T-cell (primary cell): ENCODE measurements at places on chromosomes 12 and 14.
A peak's percentile ranks its signal among the peaks of the same experiment; 100 is the strongest.

GRCh38 chr12:112112409-112113133 is 4.0 kb upstream of the NAA25 start:
- DNase-seq, result no peak

DNA sequence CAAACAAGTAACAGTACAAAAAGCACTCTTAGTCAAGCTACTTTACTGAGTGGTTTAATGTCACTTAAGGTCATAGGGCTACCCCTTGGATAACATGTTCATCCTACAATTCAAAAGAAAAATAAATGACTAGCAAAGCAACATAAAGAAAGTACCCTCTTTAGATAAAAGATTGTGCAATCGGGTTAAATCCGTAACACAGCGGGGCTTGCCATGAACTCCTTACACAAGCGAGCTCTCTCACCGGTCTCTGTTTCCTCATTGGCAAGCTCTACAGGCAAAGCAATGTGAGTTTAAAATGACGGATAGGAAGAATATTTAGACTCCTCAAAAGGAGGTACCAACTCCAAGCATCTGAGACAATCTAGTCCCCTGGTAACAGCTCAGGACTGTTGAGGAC is 140.6 kb downstream of the EGLN3 start:
- DNase-seq, result no peak

DNA sequence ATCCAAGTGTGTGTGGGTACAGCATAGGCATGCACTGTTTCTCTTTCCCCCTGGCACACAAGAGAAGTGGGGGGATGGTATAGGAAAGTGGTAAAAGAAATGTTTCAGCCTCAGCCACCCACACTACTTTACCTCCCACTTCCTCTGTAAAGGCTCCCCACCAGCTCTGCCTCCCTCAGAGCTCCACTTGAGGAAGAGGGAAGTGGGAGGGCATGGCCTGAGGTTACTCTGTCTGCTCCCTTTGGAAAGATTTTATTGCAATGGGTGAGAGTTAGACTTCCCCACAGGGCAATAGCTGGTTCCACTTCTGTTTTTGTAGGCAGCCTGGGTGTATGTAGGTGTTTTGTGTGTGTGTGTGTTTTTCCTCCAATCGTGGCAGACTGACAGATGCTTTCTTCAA is 145.3 kb downstream of the SSPN start:
- DNase-seq, result no peak

DNA sequence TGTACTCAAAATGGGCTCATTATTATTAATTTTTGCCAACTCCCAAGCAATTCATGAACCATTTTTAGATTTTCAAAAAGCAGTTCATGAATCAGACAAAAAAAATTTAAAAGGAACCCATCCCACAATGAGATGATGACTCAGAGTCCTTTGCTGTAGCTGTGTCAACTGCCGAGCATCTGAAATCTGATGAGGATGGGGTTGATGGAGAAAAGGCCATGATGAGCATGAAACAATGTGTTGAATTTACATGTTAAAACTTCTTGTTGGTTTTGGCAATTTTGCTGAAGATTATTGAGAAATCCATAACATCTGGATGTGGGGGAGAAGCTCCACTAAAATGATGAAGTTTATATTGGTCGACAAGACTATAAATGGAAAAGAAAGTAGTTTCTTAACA is 378.0 kb downstream of the FOXG1 start:
- DNase-seq, result no peak

DNA sequence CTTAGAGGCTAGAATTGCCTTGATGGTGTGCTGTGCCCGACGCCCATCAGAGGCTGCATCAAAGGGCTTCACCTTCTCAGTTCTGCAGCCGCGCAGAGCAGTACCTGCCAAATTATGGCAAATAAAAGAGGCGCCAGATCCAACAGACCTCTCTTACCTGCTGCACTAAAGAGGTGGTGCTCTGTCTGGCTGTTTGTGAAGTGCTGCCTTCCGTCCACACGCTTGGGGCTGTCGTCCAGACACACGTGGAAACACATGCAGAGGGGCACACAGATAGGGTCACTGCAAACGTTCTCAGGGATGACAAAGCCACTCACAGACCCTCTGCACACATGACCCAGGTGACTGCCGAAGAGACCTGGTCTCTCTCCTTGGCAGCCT is 617.5 kb downstream of the VRK1 start:
- no peak for DNase-seq

GRCh38 chr14:68232300-68233055 is 412.9 kb downstream of the RAD51B start:
- DNase-seq, result no peak

- DNase-seq, result no peak
Observed at GRCh38 chr12:59980476-59980875, 384.6 kb downstream of the SLC16A7 start.

GRCh38 chr12:29220632-29221336 is 71.7 kb downstream of the FAR2 start:
- DNase-seq, result no peak

DNA sequence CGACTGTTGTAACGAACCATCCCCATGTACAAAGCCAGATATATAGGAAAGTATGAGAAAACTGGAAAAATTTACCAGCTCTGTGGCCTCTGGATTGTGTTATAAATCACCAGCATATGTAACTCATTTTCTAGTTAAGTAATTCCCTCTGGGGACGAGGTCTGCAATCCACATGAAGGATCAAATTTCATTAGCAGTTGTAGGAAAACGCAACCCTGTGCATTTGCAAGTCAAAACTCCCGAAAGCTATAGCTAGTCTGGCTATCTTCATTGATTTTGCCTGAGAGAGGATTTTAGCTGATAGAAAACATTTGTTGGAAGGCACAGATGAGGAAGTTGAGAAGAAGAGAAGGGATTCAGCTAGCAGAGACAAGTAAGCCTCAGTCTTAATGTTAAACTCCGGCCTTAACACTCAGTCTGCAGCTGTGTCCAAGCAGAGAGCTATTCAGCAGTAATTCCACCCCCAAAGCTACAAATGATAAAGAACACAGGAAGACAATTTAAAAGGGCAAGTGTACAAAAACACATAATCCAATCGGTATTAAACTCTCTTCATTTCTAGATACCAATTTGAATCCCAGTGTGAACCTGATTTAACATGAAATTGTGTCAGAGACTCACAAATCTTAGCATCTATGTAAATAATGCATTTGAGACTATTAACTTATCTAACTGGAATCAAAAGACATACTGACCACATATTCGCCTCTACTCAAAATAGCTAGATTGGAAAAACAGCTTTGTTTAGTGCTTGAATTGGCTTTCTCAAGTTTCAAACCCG is 54.2 kb upstream of the CERS5 start:
- no peak for DNase-seq

DNA sequence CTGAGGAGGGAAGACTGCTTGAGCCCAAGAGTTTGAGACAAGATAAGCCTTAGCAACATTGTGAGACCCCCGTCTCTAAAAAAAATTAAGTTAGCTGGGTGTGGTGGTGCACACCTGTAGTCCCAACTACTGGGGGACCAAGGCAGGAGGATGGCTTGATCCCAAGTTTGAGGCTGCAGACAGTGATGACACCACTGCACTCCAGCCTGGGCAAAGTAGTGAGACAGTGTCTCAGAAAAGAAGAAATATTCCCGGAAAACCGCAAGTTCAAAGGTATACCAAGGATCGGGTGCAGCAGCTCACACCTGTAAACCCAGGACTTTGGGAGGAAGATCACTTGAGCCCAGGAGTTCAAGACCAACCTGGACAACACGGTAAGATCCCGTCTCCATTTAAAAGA is 5.8 kb downstream of the PTGES3 start:
- DNase-seq, result no peak

- DNase-seq, result peak; percentile 23
Observed at GRCh38 chr14:102320033-102320660, 601 bp downstream of the ZNF839 start.

- no peak for DNase-seq
Observed at GRCh38 chr12:87866578-87867292, 162.5 kb downstream of the C12orf50 start.

GRCh38 chr12:124474709-124475108 is 92.7 kb downstream of the NCOR2 start:
- no peak for DNase-seq

- DNase-seq, result peak; percentile 34
Observed at GRCh38 chr14:104394409-104394851, 185.1 kb upstream of the C14orf180 start.

GRCh38 chr12:4630262-4630661 is 18.6 kb downstream of the AKAP3 start:
- DNase-seq, result no peak

DNA sequence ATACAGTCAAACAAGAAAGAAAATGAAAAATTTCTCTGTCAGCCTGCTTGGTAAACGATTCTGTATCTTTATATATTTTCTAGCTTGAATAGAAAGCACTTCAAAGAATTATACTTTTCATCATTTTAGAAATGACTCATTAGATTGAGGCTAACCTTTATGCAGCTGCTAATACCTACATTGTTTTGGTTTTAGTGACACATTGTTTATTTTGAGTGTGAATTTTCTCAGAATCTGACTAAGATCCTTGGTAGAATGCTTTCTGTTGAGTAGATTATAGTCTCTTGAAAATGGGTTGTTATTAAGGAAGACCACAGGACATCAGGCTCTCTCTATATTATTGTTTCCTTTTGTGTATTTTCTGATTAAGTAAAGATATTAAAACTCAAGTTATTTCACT is at the start of gene PMCH:
Gene PMCH, minus strand, starts transcription at position 45 of the 400 bp plus-strand sequence. CDS start 63 bp downstream, outside the sequence.
- DNase-seq, result no peak

GRCh38 chr14:103141117-103141796 is 18.0 kb downstream of the TNFAIP2 start:
- no peak for DNase-seq

DNA sequence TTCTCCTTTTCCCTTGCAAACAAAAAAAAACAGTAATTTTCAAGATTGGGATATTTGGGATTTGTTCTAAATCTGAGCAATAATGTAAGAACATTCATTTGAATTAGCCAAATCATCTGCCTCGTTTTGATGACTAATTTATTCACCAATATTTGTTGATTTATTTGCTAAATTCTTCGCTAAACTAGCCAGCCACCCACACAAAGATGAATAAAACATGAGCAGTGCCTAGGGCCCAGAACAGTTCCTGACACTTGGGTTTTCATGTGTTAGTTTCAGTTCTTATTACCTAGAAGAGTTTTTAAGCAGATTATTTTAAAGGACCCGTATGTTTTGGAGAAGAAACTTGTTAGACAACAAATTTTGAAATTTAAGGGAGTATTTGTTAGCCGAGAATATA is 1.4 kb downstream of the ETNK1 start:
- DNase-seq, result no peak

- no peak for DNase-seq
Observed at GRCh38 chr12:40992158-40992557, 196.0 kb upstream of the PDZRN4 start.

GRCh38 chr12:119931402-119931801 is 54.3 kb upstream of the CIT start:
- no peak for DNase-seq
